ENCODE measurements at places on chromosomes 3 and 15.

- DNase-seq, result no peak
Observed at GRCh38 chr15:83581381-83581780, 72.5 kb upstream of the ADAMTSL3 start.

DNA sequence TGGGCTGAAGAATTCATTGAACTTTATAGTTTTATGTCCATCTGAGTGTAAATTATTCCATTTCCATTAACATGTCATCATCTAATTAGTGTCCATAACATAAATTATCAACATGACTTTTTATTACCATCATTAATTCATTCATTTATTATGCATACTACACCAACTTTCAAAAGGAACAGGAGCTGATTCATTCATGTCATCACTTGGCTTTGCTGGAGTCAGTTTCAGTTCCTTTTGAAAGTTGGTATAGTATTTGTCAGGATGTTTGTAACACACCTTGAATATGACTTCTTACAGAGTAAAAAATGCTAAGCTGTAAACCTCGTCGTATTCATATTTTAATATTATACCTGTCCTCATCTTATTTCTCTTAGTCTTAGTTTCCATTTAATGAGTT is 298.0 kb upstream of the RBMS3 start:
- no peak for DNase-seq

- no peak for DNase-seq
Observed at GRCh38 chr3:70108072-70108471, 108.5 kb downstream of the SAMMSON start.

DNA sequence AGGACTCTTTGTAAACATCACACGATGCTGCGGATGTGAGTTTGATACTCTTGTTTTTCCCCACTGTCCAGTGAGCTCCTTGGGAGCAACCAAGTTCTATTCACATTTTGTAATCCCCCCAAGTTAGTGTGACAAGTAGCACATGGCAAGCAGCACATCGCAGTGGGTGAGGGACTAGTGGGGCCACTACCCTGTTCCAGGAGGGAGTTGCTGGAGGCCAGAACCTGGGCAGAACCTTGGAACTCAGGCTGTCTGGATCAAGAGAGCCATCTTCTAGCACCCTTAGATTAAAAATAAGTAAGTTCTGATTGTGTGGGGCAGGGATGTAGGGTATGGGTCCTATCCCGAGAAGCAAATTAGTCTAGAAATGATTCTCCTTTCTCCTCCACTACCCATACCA is 91.7 kb downstream of the CHRNA7 start:
- DNase-seq, result no peak

DNA sequence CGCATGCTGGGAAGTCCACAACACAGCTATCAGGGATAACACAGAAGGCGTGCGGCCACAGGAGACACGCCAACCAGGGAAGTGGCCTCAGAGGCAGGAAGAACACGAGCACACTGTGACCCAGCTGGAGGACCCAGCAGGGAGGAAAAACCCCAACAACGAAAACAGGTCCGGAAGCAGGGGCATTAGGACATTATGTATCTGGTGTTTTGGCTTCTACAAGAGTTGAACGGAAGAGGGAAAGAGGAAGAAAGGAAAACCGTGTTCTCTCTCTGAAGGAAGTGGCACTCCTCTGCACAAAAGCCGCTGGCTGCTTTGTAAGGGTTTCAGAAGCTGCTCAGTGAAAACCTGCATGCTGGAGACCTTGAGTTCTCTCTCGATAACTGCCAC is 61.8 kb downstream of the HACD2 start:
- DNase-seq, result no peak

Data from A549 (cell line).